AG09319 (cell line): ENCODE measurements at places on chromosomes 12 and 14.

DNA sequence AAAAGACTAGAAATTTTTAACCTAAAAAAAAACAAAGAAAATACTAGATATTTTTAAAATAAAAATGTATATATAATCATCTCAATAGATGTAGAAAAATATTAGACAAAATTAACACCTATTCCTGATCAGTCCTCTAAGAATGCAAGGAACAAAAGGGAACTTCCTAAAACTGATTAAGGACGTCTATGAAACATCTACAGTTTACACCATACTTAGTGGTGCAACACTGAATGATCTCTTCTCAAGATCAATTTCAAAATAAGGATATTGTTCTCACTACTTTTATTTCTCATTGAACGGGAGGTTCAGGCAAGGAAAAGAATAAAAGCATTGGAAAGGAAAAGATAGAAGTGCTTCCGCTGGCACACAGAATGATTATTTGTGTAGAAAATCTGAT, 16.0 kb downstream of the OLR1 start:
- no peak for DNase-seq

DNA sequence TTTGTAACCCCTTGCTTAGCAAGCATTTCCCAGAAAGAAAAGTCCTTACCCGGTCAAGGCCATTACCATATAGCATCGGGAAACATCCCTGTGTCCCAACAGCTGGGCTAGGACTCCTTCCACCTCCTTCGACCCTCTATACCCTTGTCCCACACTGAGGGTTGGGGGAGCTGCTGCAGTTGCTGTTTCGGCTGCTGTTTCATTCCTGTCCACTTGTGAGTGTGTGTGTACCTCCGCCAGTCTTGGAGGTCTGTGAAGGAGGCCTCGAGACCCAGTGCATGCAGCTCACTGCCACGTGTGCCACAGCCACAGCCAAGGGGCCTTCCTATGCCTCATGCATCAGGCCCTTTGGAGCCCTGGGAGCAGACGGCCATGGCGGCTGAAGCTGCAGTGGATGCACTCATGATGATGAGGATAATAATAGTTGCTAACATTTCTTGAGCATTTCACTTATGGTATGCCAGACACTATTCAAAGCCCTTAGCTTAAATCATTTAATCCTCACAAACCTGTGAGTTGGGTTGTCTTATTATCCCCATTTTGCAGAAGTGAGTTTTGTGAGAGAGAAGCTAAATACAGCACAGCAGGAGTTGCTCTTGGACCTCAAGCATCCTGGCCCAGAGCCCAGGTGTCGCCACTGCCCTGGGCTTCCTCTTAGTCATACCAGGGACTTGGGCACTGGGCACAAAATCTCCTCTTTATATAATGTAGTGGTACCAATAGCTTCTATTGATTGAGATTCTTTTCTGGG, 156.5 kb downstream of the PRKCH start:
- DNase-seq: no peak

DNA sequence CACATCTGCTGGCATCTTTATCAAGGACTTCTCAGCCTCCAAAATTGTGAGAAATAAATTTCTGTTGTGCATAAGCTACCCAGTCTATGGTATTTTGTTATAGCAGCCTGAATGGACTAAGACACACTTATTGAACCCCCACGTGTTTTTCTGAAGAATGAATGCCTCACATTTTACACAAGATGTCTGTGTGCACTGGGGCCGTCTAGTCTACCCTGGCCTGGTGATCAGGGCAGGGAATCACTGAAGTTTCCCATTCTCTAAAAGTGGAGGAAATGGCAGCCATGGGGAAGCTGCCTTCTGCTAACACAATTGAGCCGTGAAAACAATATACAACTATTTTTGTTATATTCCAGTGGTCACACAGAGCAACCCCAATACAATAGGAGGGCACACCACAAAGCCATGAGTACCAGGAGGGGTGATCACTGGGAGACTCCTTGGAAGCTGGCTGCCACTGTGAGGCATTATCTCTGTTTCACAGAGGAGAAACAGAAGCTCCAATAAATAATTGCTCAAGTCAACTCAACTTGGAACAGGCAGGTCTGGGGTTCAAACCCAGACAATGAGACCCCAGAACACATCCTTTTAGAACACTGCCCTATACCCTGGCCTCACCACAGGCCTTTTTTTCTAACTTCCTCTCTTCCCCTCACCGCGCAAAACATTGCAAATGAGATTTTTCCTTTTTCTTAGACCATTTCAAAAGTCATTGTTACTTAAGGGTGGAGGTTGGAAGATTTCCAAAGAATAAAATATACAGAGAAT, 18.3 kb upstream of the LTA4H start:
- no peak for DNase-seq

DNA sequence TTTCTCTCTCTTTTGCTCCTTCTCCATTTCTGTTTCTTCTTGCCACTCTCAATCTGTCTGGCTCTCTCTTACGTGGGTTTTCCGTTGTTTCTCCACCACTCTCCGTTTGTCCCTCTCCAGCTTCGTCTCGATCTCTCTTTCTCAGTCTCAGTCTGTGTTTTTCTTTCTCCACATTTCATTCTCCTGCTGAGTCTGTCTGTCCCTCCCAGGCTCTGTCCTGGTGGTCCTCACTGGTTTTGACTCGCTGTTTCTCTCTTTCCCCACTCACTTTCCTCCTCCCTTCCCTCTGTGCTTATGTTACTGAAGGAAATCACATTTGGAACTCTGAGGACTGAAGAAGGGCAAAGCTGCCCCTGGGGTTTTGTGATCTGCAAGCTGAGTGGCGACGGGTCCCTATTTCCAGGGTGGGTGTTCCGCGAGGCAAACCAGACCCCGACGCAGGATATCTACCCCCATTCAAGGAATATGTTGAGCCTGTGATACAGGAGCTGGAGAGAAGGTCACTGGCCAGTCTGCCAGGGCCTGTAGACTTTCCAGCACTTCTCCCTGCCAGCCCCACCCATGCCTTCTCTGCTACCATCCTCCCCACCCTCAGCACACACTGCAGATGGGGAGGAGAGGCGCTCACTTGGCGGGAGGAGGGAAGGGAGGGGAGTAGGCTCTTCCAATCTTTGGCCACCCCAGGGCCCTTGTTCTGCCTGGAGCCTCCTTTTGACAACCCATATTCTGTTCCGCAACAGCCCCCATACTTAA, 102.7 kb upstream of the MAP1LC3B2 start:
- DNase-seq: no peak

DNA sequence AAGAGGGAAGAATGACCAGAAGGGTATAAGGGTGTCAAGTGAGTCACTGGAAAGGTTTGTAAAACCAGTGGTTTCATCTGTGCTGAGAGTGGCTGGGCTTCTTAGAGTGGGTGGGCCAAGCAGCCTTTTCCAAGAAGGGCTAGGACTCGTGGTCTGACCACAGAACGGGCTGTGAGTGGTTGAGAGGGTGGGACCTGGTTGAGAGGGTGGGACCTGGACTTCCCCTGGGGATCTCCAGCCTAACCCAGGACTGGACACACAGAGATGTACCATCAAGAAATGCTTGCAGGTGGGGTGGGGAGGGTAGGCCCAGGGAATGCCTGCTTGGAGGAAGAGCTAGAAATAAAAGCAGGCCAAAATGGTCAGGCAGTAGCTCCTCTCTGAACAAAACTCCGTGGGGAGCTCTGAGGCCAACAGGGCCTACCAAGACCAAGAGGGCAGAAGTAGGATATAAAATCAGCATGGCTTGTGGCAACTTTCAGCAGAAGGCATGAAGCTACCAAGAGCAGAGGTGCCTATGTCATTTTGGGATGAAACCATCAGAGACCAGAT, 140.5 kb downstream of the FOXN3 start:
- no peak for DNase-seq

- no peak for DNase-seq
These were observed 63.8 kb downstream of the MVK start for GRCh38 chr12:109637348-109637747.
